ENCODE measurements at places on chromosomes 3 and 15.

DNA sequence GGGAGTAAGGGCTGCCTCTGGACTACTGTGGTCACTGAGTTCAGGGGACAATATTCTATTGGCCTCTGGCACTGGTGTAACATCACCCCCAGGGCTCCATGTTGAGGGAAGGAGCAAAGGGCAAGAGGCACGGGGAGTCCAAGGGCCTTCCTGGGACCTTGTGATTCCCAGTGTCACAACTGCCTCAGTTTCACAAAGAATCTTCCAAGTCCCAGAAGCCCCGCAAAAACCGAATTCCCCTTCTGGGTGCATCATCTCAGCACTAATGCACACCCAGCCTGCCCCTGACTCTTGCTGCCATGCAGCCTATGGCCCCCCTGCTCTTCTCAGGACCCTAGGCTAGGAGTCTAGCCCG is 5.5 kb downstream of the AMOTL2 start:
- no peak for DNase-seq

DNA sequence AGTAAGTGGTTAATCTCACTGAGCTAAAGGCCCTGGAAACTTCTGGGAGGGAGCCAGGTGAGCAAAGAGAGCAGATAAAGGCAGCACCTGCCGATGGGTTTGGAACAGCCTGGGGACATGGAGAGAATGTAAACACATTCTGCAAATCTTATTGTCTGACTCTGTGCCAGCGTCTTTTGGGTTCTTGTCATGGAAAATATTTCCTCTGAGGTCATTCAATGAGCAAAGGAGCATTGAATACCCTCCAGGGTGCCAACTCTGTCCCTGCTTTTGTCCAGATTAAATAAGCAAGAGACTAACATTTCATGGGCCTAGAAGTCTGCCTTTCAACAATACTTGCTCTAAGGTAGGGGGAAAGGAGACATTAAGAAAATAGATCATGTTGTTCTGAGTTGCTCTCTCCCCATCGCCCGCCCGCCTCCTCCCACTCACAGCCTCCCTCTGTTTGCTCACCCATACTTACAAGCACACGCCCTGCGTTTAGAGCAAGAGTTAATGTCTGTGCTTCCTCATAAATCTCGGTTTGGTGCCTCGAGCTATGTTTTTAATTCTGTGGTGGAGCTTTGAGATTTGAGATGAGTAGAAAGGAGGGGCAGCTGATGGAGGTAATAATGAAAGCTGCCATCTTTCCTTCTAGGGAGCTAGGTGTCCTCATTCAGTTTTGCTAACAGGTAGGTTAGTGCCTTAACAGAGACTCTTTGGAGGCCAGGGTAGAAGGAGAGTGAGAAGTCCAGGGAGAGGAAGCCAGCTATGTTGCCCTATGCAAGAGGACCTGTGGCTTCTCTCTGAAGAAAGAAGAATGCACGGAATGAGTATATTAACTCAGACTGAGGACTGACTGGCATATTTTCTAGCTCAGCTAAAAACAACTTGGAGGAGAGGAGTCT is 132.9 kb downstream of the TPRG1 start:
- no peak for DNase-seq

DNA sequence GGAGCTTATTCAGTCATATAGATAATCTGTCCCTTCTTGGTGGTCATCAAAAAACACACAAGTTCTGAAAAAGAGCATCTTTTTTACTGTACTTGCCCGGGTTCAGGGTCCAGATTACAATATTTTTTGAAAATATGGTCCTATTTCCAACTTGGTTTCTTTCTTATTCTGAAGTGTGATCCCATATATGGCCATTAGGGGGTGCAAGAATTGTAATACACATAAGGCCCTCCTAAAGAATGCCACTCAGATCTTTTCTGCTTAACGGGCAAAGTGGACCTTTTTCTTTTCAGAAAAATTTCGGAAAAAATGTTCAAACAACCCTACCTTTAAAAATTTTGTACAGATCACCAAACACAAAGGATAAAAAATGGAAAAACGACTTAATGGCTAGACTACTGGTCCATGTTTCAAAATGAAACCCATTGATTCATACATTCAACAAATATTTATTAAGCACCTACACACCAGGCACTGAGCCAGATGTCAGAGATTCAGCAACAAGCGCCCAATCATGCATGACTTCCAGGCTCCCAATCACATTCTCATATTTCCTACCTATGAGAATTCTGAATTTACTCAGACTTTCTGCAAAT is 102.0 kb upstream of the MYRIP start:
- DNase-seq, result peak; percentile 42

- DNase-seq, result no peak
Measured at GRCh38 chr3:144564011-144564410, 592.4 kb downstream of the DIPK2A start.

DNA sequence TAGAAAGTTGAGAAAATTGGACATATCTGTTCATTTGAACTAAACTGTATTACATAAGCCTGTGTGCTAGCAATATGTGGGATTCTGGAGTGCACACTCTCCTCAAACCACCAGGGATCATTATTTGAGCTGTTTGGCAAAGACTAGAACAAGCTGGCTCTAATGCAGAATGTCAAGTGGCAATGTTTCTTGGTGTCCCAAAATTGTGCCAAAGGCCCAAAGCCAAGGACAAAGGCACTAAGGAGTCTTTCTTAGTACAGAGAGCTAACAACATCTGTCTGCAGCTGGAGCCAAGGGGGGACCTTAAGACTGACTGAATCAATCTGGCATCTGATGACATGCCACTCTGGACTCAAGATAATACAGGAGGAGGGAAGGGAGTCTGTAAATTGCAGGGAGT is 76.7 kb upstream of the STRIT1 start:
- DNase-seq, result no peak

DNA sequence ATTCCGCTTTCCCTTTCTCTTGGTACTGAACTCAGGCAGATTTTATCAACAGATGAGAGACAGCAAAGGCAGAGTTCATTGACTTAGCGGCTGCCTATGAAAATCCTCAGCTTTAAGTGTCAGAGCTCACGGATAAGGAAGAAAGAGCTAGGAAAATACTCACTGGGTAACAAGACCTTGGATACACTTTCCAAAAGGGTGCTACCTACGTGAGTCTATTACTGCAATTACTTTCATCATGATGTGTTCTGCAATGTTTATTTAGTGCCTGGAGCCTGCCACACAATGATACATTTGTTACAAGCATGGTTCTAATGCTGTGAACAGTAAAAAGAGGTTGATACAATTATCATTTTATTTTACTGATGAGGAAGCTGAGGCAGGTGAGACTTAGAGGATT is 177.5 kb downstream of the GRM7 start:
- DNase-seq, result no peak

DNA sequence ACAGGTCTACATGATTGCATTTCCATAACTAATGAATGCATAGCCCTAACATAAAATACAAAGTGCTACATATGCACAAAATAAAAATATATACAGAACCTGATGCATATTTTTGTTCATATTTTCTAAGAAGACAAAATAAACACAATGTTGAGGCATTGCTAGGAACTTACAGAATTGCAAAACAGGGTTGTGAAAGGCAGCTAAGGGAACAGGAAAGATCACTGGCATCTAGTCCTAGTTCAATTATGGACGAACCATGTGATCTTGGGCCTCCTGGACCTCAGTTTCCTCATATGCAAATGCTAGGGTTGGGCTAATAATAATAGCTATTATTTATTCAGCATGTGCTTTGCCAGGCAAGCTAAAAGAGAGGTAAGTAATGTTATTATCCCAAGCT is 15.5 kb upstream of the NCEH1 start:
- no peak for DNase-seq

DNA sequence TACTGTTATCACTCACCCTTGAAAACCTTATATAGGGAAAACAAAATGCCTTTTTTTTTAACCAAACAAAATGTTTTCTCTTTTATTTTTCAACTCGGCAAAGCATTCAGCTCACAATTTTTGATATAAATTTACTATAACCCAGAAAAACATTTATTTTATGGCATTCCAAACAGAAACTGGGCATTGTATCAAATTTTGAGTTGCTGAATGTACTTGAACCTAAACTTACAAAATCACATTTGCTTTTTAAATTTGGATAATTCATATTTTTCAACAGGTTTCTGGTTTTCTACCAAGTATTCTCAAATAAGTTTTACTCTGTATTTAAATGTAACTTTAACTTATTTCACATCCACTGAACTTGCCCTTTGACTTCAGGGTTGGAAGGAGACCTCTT is 405.6 kb downstream of the GRM7 start:
- DNase-seq, result no peak

- DNase-seq, result no peak
Measured at GRCh38 chr3:123819949-123820348, 64.2 kb downstream of the MYLK start.

GRCh38 chr3:158859362-158859761 is 57.5 kb downstream of the MFSD1 start:
- DNase-seq, result no peak

GRCh38 chr15:71341811-71342550 is 226.7 kb downstream of the THSD4 start:
- DNase-seq, result no peak

GRCh38 chr15:89670971-89671560 is 8.1 kb downstream of the PLIN1 start:
- no peak for DNase-seq

- no peak for DNase-seq
Measured at GRCh38 chr3:162142511-162142910, 645.9 kb downstream of the OTOL1 start.

- no peak for DNase-seq
Measured at GRCh38 chr3:189490337-189490736, 140.9 kb upstream of the TP63 start.

All from CD4-positive, CD25-positive, alpha-beta regulatory T cell (primary cell).